GM12892 (cell line): ENCODE measurements at places on chromosomes 16 and 17.

GRCh38 chr16:62977876-62978275 lies 941.6 kb upstream of the CDH8 start:
- DNase-seq = no peak

DNA sequence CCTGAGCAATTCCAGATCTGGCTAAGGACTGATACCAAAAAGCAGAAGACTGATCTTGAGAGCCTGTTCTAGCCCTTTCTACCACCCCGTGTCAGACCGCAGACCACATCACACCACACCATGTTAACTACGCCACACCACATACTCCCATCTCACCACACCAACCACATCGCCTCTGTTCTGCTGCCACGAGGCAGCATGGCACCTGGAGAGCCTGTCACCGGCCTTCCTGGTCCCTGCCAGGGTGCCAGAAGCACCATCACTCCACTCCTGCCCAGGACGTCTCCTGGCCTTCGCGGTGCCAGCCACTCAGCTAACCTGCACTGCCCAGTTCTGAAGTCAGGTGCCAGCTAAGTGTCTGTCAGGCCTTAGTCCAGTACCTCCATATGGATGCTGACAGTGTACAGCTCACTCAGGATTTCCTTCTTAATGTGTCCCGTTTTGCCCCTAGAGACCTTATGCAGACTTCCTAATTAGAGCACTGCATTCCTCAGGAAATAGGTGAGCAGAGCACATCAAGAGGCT lies 37.2 kb upstream of the BCAR1 start:
- no peak for DNase-seq

DNA sequence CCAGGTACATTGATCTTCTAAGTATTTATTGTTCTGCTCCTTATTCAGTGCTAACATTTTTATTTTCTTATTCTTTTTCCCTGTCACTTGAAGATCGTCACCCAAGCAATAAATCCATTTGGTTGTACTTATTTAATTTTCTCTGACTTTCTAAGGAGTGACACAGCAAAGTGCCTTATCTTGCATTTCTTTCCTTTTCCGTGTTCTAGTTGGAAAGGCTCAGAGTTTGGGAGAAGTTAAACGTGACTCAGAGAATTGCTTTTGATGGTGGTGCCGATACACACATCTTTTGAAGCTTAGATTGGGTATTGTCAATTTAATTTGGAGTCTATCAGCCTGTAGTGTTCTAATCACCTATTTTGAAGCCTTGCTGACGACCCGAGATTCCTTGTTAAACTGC lies 72.0 kb downstream of the PITPNC1 start:
- DNase-seq = no peak

DNA sequence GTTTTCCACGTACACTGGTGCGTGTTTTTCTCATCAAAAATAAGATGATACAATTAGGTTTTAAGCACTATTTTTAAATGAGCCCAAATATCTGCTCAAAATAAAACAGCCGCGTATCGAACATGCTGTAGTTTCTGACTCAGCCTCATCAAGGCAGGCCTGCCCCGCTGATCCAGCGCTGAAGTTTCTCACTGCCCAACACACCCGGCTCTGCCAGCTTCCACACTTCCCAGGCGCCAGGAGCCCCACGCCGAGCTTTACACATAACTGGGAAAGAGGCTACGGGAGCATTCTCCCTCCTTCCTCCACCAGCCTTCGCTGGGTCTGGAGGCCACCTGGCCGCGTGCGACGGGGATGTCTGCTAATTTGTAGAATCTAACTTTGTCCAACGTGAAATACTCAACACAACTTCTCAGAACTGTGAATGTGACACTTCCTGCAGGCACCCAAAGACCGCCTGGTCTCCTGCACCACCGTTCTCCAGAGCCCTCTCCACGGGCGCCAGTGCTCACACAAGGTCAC lies 42.1 kb downstream of the MAP1LC3B start:
- no peak for DNase-seq

DNA sequence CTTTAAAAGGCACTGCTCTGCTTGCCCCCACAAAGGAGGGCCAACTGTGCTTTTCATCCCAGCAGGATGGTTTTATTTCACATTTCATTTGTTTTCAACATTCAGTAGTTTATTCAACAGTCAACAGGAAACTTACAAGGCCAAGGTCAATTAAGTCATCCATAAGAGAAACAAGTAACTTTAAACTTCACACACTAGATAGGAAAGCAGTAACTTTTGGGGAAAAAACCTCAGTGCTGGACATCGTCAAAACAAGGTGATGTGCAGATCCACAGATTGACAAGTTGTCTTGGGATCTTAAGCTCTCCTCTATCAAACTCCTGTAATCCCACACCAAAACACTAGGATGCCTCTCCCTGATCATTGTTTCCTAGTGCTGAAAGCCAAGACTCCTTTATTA lies 18.5 kb downstream of the NFE2L1 start:
- no peak for DNase-seq

DNA sequence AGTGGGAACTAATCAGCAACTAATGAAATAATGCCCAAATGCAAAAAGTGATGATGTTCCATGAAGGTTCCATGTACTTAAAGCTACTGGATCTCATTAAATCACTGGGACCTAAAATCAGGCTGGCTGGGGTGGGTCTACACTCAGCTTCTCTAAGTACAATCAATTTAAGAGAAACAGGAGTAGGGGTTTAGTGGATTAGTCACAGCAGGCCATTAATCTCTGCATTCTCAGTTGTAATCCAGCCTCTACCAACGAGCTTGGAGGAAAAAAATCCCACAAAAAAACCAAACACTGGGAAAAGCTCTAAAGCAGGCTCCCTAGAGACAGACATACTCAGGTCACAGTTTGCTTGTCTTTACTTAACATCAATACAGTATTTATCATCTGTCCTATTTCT lies 15.0 kb downstream of the CA10 start:
- DNase-seq = no peak

- DNase-seq = no peak
Measured at GRCh38 chr17:57559634-57560318, 185.3 kb downstream of the CCDC182 start.

DNA sequence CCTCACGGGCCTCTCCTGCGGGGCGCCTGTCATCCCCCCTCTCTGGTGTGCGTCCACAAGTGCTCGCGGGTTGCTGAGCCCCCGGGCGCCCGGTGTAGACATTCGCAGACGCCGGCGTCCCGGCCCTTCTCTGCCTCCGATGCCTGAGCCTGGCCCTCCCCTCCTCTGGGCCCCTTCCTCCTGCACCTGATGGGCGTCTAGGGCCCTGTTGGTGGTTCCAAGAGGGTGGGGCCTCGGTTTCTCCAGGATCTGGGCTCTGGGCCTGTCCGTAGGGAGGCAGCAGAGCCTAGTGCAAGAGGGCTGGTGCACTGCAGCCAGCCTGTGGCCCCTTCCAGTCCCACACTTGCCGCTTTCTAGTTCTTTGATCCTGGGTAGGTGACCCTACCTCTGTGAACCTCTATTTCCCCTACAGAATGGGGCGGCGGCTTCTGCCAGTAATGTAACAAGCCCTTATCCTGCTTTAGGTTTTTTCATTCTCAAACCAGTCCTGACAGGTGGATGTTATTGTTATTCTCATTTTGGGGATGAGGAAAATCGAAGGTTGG lies 623 bp downstream of the E4F1 start:
- peak; percentile 69 for DNase-seq
